ENCODE measurements at places on chromosomes 2 and 18.

DNA sequence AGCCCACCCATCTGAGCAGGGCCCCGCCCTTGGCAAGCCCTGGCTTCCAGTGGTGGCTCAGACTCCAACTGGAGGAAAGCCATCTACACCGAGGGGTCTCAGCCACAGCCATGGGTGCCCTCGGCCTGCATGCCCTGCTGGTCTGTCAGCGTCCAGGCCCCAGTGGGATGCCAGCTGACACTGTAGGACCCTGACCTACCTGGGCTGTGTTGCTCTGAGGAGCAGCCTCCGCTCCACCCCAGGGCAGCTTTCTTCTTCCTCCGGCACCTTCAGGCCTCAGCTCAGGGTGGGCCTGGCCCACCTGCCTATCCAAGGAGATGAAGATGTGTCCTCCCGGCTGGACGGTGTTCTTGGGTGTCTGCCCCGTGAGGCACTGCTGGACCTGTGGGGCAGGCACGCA lies 13.9 kb upstream of the ARHGEF4 start:
- DNase-seq, result no peak

GRCh38 chr18:26930630-26931029 lies 65.1 kb upstream of the AQP4 start:
- no peak for DNase-seq

DNA sequence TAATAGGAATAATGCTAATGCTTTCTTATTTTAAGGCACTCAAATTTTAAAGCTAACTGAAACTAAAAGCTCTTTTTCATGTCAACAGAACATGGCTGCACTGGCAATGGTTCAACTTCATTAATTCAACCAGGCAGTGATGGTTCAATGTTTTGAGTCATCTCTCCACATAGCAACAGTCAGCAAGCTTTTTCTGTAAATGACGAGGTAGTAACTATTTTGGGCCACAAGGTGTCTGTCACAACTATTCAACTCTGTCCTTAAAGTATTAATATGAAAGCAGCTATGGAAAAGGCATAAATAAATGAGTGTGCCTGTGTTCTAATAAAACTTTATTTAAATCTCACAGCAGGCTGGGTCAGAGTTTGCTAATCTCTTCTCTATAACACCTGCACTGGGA lies 1425.6 kb upstream of the PIK3C3 start:
- DNase-seq, result no peak

DNA sequence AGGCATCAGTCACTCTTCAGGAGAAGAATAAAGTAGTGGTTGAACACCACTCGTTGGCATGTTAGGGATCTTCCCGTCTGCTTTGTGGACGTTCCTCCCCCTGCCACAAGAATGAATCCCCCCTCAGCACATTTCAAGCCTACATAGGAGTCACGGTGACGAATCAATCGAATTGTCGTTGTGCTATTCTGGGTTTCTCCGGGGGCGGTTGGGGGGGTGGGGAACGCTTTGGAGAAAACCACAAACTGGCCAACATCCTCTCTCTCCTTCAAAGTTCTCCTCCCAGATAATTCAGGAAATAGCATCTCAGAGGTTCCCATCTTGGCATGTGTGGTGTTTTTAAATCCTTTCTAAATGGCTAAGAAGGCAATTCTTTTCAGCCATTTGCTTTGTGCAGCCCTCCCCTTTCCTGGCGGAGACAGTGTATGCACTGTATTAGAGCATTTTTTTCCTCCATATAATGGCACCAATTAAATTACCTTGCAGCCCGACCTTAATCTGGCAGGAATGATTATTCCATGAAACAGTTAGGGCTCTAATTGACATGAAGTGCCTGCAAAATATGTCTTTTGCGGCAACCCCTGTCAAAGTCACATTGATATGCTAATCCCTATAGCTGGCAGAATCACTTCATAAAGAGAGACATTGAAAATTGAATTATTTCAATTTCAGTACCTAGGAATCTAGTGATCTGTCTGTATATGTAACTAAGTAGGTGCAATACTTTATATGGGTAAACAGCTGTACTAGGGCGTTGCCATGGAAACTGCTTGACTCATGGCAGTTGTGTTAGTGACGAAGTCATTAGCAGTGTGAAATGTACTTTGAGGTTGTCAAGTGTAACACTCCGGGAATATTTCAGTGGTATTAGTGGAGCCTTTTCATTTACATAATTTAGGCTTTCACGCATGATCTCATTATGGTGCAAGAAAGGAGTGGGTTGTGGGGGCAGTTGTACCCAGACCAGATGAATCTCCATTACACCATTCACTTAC lies 323.4 kb upstream of the SLC14A2 start:
- DNase-seq, result no peak

DNA sequence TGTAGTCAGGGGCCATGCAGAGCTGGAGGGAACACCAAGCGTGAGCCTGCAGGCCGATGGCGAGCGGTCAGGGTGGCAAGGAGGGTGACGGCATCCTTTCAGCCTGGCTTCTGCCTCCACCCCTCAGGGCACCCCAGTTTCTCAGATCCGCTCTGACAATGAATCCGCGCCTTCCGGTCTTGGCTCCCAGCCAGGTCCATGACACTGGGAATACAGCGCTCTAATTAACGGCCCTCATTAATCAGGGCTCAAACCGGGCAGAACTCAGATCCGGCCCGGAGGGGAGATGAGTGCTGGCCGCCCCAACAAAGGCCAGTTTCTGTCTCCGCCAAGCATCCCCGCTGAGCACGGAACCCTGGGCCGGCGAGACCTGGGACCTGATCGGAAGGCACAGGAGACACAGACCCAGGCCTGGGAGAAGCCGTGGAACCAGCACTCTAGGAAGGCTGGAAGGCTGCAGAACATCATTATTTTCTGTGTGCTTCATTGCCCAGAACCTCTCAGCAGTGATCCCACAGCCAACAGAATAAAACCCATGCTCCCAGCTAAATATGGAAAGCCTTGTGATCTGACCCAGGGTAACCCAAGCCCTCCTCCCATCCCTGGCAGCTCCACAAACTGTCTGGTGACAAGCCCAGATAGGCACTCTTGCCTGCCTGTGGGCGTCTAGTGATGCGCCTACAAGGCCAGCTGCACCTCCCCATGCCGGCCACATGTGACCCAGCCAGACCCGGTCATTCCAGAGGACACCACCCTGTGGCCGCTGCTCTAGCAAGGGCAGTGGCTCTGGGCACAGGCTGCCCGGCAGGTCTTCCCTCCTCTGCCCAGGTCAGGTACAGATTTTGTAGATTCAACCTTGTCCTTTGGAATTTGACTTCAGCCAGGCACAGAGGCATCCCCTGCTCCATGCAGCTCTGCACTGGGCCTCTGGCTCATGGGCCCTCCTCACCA lies 438.7 kb upstream of the MYT1L start:
- no peak for DNase-seq

DNA sequence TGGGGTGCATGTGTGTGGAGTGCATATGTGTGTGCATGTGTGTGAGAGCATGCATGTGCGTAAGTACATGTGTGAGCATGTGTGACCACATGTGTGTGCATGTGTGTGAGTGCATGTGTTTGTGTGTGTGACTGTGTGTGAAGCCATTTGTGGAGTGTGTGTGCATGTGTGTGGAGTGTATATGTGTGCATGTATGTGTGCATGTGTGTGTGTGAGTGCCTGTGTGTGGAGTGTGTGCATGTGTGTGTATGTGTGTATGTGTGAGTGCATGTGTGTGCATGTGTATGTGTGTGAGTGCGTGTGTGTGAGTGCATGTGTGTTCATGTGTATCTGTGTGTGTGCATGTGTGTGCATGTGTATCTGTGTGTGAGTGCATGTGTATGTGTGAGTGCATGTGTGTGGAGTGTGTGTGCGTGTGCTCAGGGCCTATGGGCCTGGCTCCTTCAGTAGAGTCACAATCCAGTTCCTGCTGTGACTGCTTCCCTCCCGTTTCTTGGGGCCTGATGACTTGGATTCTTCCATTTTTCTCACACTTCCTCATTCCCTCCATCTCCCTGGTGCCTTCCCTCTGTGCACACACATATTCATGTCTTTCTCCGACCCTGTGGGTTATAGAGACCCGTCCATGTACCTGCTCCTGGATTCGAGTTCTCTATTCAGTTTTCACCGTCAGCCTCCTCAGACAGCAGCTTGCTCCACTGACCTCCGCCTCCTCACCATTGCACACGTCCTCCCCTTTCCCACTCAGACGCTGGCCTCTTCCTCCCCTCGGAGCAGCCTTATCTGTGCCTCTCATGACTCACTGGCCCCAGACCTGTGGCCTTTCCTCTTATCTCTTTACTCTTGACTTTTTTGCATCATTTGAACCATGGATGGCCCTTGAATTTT lies 25.2 kb downstream of the TOGARAM2 start:
- no peak for DNase-seq

DNA sequence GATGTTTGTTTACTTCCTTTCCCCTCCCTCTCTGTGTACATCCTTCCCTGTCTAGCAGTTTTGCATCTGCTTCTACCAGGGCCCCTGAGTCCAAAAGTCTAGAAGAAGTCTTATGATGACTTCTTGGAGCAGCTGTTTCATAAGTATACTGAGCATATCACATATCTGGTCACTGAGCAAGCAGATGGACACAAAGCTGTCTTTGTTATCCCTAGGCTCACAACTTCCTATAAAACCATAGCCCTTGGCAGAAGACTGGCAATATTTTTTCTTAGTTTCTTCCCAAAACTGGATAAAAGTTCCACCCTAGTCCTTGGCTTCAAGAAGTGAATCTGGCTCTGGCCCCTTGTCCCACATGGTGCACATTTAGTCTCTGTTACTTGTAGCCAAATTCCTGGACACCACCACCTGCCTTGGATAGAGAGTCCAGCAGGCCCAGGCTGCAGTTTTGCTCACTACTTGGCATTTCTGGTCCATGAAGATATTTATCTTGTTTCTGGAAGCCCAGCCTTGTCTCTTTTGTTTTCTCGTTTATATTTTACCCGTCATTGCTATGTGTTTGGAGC lies 22.5 kb downstream of the THOC1 start:
- no peak for DNase-seq

DNA sequence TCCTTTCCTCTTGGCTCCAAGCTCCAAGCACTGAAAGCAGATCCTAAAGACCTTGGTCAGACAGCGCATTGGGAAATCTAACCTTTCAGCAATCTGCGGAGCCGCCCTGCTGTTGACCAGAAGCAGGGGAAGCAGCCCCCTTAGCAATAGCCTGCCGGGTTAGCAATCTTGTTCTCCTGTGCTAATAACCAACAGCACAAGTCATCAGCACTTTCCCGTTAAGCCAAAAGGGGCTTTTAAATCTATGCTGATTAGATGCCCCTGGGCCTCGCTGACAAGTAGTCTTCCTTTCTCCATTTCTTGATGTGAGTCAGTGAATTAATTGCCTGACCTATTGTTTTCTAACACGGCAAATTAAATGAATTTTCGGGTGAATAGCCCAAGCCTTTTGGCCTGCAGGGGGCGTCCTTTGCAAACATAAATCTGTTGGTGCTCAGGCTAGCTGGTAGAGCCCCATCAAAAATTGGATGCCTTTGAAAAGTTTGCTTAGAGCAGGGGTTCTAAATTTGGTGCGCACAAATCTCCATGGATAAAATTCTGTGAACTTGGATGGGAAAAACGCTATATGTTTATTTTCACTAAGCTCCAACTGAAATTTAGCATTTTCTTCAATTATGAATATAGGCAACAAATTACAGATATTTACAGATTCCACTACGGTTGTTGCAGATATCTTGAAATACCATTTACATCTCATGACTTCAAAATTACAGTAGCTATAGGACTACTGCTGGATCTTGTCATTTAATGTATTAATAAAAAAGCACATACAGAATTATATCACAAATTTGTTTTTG lies 24.6 kb downstream of the MAIP1 start:
- peak; percentile 69 for DNase-seq

DNA sequence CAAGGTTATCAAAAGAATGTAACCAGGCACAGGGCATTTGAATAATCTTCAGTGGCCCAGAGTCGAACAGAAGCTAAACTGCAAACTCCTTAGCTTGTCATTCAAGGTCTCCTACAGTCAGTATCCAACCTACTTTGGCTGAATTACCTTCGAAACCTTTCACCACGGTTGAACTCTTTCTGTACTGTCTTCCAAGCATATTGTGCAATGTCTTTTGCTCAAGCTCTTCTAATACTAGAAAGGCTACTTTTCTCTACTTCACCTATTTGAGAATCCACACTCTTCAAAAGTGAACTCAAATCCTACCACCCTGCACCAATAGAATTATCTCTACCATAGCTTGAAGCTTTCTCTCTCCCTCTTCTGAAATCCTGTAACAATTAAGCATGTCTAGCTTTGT lies 142.9 kb downstream of the NR4A2 start:
- no peak for DNase-seq

DNA sequence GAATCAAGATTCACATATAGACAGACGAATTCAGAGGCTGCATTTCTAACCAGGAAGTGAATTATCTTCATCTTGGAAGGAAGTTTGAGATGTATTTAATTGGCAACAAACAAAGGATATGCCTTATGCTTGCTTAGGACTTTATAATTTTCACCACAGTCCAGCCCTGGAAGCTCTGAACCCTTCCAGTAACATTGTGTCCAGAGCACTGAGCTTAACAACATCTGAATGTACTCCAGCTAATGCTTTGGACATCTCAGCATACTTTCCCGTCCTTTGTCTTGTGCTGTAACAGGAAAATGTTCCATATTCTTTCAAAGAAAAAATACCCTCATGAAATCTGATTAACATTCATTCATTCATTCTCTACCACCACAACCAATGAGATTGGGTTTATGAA lies 136.3 kb upstream of the SPATS2L start:
- no peak for DNase-seq

- no peak for DNase-seq
Measured at GRCh38 chr2:133213651-133214050, 354.6 kb downstream of the NCKAP5 start.

DNA sequence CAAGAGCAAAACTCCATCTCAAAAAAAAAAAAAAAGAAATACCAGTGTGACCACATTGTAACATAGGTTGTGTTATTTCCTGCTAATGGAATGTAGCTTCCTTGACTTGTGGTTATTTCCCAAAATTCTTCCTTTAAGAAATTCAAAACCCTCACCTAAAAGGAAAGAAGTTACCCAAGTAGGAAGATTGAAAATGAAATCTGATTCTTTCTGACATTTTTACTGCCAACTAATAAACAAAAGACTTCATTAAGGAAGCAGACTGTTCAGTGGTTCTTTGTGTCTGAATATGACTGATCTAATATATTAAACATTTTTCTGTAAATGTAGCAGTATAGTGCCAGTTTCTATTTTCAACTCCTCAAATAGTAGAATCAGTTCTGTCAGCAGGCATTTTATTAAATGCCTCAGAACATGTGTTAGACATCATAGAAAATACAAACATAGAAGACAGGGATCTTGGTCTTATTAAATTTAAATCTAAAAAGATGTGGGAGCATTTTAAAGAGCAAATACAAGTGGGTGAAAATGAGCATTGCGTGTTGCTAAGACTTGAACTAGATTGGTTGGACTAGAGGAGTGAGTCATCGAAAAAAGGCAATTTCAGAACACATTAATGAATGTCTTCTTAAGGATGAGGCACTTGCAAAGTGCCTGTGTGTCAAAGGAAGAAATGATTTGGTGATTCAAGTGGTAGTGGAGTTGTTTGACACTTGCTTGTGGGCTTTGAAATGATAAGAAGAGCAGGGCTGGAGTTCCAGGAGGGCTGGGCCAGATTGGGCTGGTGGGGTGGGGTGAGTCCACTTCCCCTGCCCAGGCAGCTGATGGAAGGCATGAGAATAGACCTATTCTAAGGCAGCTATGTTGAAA lies 53.4 kb downstream of the PKP4 start:
- no peak for DNase-seq

- no peak for DNase-seq
Measured at GRCh38 chr18:36527051-36527450, 229.5 kb downstream of the FHOD3 start.

GRCh38 chr2:206452750-206453149 lies 9.4 kb downstream of the ADAM23 start:
- no peak for DNase-seq
